Stimulated activated CD8-positive, alpha-beta memory T cell treated with anti-CD3 and anti-CD28 coated beads, Interleukin-2, amount 100 ng/mL, for 1 hour (primary cell): ENCODE measurements at places on chromosomes 7 and 10.

GRCh38 chr10:103554488-103555324, 61.2 kb downstream of the NEURL1 start:
- DNase-seq: no peak

GRCh38 chr7:4766666-4767519, 8.5 kb upstream of the AP5Z1 start:
- DNase-seq: no peak

DNA sequence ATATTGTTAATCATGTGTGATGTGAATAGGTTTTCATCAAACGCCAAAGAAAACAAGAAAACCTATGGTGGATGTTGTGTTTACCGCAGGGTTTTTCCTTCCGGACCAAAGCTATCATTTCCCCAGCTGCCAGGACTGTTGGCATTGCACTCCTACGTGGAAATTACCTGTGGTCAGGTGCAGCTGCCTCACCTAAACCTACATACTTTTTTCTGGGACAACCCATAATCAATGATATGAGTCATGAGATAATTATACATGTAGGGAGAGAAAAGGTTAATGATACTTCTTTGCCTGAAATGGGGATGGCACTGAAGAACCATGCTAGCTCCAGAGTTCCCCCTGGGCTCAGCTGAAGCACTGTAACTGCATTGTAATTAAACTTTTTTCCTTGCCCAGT, 223.6 kb upstream of the SEMA3E start:
- no peak for DNase-seq

- DNase-seq: no peak
Observed at GRCh38 chr7:16350634-16351033, 70.7 kb downstream of the CRPPA start.

DNA sequence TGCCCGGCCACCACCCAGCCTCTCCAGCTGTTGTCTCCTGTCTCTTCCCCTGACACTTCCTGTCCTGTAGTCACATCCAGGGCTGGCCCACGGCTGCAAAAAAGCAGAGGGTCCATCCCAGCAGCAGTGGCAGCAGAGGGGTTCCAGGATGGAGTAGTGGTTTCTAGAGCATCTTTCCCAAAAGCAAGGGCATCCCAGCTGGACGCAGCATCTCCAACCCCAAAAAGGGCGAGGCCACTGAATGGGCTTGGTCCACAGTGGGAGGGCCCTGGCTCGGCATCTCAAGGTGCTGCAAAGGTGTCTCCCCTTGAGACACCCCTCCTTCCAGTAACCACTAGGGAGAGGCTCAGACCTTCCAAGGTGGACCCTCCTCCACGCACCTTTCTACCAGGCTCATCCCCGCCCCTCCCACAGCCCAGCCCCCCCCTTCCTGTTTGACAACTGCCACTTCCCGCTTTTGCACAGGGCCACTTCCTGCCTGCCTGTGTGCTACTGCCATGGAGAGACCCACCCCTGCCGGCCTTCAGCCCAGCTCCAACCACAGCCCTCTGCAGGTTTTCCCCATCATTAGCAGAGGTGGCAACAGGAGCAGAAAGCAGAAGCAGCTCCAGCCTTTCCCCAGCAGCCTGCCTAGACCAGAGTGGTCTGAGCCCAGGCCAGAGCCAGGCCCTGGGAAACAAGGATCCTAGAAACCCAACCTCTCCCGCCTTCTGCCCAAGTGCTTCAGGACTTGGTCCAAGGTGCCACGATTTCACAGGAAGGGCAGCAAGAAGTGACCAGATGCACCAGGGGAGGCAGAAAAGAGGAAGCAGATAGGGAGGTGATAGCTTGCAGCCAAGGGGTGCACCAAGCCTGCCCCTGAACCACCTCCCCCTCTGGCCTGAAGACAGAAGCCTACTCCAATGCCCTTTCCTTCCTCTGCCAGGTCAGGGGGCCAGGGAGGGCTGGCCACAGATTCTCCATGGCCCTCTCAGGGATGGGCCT, 8.6 kb downstream of the CAMK2G start:
- DNase-seq: no peak

DNA sequence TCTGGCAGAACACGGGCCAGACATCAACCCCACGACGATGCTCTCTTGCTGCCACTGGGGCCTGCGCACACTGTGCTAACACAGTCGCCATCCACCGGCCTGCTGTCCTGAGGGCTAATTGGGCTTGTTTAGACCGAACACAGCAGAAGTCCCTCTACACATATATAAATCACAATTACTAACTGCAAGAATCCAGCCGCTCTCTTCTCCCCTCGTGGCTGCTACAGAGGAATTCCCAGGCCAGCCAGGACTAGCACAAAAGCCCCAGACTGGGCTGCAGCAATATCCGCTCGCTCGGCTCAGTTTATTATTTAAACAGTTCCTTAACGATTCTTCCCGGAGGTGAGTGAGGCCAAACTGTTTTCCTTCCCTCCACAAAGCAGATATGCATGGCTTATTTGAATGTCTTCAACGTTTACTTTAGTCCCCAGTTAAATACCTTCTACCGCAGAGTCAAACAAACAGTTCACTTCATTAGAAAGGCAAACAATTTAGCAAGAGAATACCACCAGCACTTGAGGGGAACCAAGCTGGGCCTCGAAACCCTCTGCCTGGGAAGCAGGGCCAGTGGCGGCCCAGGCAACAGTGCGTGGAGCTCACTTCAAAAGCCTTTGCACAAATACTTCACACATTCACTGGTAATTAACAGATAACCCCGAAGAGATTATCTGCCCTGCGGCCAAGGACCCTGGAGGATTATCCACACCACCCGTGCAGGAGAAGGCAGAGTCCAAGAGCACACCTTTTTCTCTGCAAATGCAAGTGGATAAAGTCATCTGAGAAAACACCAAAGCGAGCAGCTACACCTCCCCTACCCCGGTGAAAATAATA, 145.3 kb downstream of the GLI3 start:
- DNase-seq: no peak

GRCh38 chr10:24873281-24873683, 79.1 kb downstream of the PRTFDC1 start:
- DNase-seq: no peak

- no peak for DNase-seq
Observed at GRCh38 chr7:35753761-35754603, 46.9 kb upstream of the SEPTIN7 start.

- no peak for DNase-seq
Observed at GRCh38 chr10:101467286-101467770, 113.4 kb downstream of the BTRC start.

DNA sequence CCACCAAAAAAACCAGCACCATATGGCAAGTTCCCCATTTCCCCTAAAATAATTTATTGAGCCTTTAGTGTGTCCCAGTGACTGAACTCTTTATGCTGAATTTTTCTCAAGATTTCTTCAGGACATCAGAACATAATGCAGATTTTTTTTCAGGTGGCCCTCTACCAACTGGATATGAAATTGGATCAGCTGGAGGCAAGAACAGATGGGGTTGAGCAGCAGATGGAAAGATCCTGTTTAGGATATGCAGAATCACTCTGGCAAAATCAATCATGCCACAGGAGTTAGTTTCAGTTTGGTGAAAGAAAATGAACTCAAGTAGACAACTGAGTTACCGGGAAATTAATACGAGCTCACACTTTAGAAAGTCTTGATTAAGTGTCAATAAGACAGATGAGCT, 761.5 kb upstream of the C7orf33 start:
- no peak for DNase-seq

GRCh38 chr10:123252779-123253178, 98.6 kb downstream of the BUB3 start:
- DNase-seq: no peak

GRCh38 chr10:63667596-63668480, 146.6 kb downstream of the REEP3 start:
- no peak for DNase-seq

DNA sequence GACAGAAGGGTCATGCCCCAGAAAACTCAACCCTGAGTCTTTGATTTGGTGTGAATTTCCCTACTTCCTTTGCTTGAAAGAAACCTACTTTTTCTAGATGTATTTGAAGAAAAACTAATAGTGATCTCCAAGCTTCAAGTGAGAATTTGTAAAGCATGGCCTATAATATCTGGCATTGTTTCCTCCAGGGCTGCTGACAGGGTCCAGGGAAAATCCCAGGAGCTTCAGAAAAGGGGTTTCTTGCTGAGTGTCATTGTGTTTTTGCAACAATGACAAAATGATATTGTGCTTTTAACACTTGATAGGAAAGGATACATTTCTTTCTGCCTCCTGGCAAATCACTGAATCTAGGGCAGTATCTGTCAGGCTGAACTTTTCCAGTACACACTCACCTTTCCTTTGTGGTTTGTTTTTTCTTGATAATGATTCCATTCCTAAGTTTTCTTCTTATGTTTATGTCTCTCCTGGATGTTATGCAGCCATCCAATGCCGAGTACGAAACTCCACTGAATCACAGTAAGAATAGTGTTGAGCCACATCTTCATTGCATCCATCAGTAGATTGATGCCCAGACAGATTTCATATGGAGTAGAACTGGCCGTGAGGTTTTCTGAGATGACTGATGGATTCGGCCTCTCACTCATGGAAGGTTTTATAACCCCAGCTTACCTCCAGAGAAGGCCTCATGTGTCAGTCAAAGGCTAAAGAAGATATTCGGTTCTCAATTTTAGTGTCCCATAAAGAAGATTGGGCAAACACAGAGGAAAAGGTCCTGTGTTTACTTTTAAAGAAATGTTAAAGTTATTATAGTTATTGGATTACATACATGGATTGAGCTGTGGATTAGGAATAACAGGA, 76.9 kb upstream of the STEAP1B start:
- DNase-seq: no peak

GRCh38 chr7:106216517-106216922, 68.3 kb downstream of the NAMPT start:
- no peak for DNase-seq

GRCh38 chr10:43354330-43354635, 17.2 kb upstream of the FXYD4 start:
- DNase-seq: no peak

DNA sequence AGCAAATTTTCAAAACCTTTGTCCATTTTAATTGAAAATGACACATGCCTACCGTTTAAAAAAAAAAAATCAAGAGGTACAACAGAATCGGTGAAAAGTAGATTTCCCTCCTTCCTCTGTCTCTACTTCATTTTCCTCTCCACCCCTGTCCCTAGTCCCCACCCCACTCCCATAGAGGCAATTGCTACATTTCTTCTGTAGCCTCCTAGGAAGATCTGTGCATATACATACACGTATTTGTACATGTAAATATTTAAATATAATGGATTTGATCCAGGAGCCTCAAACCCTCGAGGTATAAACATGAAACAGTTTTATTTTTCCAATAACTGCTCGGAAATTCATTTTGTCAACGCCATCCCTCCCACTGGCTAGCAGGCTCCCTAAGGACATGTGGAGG, 14.1 kb upstream of the SLC29A3 start:
- DNase-seq: no peak

DNA sequence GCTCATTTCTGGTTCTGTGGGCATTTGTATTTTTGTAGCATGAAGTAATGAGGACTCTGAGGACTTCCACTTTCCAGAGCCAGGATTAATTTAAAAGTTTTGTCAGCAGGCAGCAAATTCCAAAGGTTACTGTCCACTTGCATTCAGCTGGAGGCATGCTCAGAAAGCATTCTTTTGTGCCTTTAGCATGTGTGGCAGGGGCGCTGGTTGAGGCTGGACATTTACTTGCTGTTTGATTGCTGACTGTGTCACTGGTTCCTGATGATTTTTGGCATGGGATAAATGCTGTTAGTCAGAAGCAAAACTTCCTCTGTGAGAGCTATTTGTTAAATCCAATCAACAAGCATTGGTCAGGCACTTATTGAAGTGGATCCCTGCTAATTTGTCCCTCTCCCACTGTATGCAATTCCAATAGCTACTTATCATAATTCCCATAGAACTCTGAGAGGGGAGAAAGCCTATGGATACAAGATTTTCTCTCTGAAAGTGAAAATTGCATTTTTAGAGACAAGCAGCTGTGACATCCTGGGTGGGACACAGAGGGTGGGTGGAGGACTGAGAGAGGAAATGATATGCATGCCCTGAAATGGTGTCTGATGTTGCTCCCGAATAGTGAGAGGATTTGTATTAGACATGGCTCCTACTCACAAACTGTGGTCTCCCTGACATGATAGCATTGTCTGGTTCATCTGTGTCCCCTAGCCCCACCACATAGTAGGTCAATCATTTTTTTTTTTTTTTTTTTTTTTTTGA, 161.2 kb upstream of the WDR11 start:
- no peak for DNase-seq

- no peak for DNase-seq
Observed at GRCh38 chr10:52217531-52217930, 96.5 kb upstream of the DKK1 start.

DNA sequence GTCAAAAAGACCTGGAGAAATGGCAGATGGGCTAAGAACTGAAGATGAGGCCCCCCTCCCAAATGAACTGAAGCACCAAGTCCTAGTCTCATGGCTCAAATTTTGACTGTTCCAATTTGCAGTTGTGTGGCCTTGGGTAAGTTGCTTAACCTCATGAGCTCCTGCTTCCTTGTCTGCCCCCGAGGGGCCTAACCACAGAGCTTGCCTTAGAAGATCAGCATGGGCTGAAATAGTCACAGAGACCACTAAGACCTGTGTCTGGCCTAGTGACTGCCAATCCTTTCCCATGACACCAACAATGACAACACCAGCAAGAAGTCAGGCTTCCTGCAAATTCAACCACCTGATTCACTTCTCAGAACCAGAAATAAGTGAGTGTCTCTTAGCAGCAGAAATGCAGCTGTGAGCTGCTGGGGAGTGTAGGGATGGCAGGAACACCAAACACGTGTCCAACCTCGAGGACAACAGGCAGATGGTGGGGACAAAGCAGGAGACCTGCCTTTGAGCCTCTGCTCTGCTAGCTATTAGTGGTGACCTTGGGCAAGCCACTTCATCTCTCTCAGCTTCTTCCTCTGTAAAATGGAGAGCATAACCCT, 23.7 kb downstream of the CRHR2 start:
- DNase-seq: no peak

DNA sequence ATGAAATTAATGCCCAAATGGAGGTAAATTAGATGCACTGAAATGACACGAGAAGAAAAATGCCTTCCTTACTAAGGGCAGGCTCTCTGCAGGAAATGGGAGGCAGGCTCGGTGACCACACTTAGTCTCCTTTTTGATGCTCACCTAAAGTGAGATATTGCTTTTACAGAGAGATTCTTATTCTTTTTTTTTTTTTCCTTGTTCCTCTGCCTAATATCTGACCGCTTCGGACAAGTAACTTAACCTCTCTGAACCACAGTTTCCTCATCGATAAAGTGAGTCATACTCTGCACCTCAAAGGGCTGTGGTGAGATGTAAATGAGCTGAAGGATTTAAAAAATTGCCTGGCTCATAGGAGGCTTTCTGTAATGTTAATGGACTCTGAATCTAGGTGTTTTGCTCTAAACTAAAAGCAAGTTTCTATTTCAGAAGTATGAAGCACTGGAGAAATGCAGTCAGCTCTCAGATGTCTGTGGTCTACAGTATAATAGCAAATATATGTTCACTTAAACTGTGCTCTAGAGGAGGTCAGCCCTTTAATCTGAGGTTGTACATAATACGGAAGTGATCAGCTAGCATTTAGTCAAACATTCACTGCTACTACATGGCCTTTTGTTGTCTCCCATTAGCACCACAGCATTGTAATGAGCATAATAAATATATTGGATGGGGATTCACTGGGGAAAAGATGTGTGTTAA, 23.2 kb downstream of the NKX2-3 start:
- DNase-seq: no peak

- no peak for DNase-seq
Observed at GRCh38 chr7:148722340-148723165, 23.9 kb downstream of the CUL1 start.
